ENCODE measurements at places on chromosomes 5 and 9. TPM values are rescaled to one million over a fixed set of nuclear protein-coding genes. Genes with fewer than 3 reads are reported as not detected.

Gene TRIM7
- total RNA-seq, result 10.5 TPM

Gene TAF1L
- under 0.01 TPM for total RNA-seq

Gene CXCL14
- not detected for total RNA-seq

Gene DIPK1B
- 1.4 TPM for total RNA-seq

Gene BSPRY
- total RNA-seq, result not detected

Gene NEUROG1
- total RNA-seq, result not detected

Gene UBE2QL1
- 0.06 TPM for total RNA-seq

Gene XPA
- 12.6 TPM for total RNA-seq

Gene TOR1B
- total RNA-seq, result 28.7 TPM

Gene SV2C
- total RNA-seq, result under 0.01 TPM

Gene DPH7
- total RNA-seq, result 16.4 TPM

Gene LRRC19
- total RNA-seq, result not detected

Gene FCN2
- not detected for total RNA-seq

Gene TNFAIP8
- total RNA-seq, result 32.0 TPM

Gene PRUNE2
- total RNA-seq, result 65.3 TPM

Gene DOLK
- 28.4 TPM for total RNA-seq

Gene SLC45A2
- total RNA-seq, result 0.19 TPM

Gene SLC6A3
- not detected for total RNA-seq

Gene DOCK8
- total RNA-seq, result under 0.01 TPM

Gene TMEM215
- not detected for total RNA-seq

Gene PTGS1
- 138 TPM for total RNA-seq

Gene SPINK5
- total RNA-seq, result 0.13 TPM

Gene NPR2
- total RNA-seq, result 34.6 TPM

Gene CEL
- total RNA-seq, result 0.19 TPM

Gene SLC34A3
- total RNA-seq, result 0.06 TPM

Gene TCF7
- 2.8 TPM for total RNA-seq

Gene HEMGN
- not detected for total RNA-seq

Gene PARP8
- 17.3 TPM for total RNA-seq

Gene PTCD2
- 8.3 TPM for total RNA-seq

Gene AK1
- 75.6 TPM for total RNA-seq

Gene GTF3C5
- total RNA-seq, result 28.9 TPM

Gene REEP2
- 6.8 TPM for total RNA-seq

Gene C5orf58
- total RNA-seq, result not detected

Gene CNTNAP3
- 76.5 TPM for total RNA-seq

Gene C5
- total RNA-seq, result 8.2 TPM

Gene FGF1
- total RNA-seq, result 8.5 TPM

Gene C5orf63
- 2.0 TPM for total RNA-seq

Gene MLANA
- total RNA-seq, result not detected

Gene PCDHB12
- total RNA-seq, result 0.25 TPM

Gene PCA3
- total RNA-seq, result 0.26 TPM

Gene CDH12
- total RNA-seq, result not detected

Gene HMMR
- total RNA-seq, result 35.1 TPM

Gene N4BP3
- total RNA-seq, result 1.5 TPM

Gene PCDHB15
- 0.56 TPM for total RNA-seq

Gene CMYA5
- total RNA-seq, result 0.26 TPM

Gene PGM5
- total RNA-seq, result 66.7 TPM

Gene ZNF367
- 15.9 TPM for total RNA-seq

Gene CFAP77
- not detected for total RNA-seq

Gene FOXD4L3
- not detected for total RNA-seq

Gene SPINK1
- not detected for total RNA-seq

Gene HACD4
- total RNA-seq, result 1.7 TPM

Gene GADD45G
- 0.53 TPM for total RNA-seq

Gene NR6A1
- under 0.01 TPM for total RNA-seq

Gene BRINP1
- total RNA-seq, result 0.56 TPM

Gene RRAGA
- total RNA-seq, result 58.7 TPM
